T-cell (primary cell): ENCODE measurements at places on chromosomes 5 and 9. TPM values are rescaled to one million over a fixed set of nuclear protein-coding genes. Genes with fewer than 3 reads are reported as not detected.

Gene PLK2
- 32.1 TPM for total RNA-seq

Gene C9orf153
- total RNA-seq: not detected

Gene CFAP157
- total RNA-seq: not detected

Gene ADAMTS6
- 2.0 TPM for total RNA-seq

Gene SPINK1
- total RNA-seq: not detected

Gene MYMK
- not detected for total RNA-seq

Gene EIF4E1B
- total RNA-seq: not detected

Gene NUTM2G
- total RNA-seq: not detected

Gene LMX1B
- not detected for total RNA-seq

Gene MRRF
- 34.1 TPM for total RNA-seq

GRCh38 chr9:99925541-99925940, 19.1 kb downstream of the STX17 start:
- DNase-seq: no peak

DNA sequence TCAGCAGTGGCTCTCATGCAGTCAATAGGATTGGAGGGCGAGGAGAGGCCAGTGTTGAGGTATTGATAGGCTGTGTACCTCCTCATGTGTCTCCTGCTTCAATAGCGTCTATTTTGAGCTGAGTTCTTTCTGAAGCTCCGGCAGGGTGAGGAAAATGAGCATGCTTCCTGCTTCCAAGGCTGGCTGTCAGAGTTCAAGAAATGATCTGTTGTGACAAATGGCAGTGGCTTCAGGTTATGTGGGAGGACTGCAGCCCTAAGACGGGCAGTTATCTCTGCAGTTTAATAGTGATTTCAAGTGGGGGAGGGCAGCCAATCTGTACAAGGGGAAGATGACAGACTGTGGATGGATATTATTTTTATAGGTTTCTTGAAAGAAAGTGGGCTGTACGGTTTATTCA, 54.0 kb upstream of the CXCL14 start:
- DNase-seq: no peak

DNA sequence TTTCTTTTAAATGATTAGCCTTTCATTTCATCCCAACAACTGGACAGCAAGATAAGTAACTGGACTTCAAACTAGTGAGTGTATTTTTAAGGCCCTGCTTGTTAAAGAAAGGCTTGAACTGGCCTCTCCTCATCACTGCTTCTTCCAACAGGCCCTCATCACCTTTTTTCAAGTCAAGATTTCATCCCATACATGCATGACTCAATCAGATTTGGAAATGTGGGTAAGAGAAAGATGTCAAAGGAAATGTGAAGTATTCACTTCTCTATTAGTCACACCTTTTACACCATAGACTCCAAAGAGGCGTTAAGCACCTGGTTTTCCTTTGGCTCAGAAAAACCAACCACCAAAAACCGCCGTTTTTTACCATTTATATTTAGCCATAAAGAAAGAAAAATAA, 4.9 kb downstream of the NR4A3 start:
- DNase-seq: no peak

- no peak for DNase-seq
Observed at GRCh38 chr5:108415726-108416125, 33.8 kb upstream of the FBXL17 start.

DNA sequence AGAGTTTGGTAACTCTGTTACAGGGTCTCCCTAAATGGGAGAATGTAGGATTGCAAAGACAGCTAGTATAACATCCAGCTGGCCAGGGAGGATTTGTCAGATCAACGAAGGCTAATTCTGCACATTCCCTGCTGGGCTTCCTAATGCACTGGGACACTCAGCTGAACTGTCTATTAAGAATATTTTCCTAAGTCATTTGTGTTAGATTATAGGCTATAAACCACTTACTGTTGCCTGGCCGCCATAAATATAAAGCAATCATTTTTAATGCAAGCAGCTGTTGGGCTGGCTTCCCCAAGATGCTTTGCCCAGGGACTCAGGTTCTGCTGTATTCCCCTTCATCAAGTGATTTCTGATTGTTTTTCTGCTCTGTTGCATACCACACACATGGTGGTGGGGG, 35.3 kb upstream of the SLIT3 start:
- no peak for DNase-seq

- DNase-seq: no peak
Observed at GRCh38 chr5:150065346-150065745, 21.0 kb downstream of the CSF1R start.

GRCh38 chr5:177393206-177393765, 7.2 kb downstream of the PFN3 start:
- DNase-seq: no peak

- DNase-seq: no peak
Observed at GRCh38 chr5:16690243-16690852, 73.6 kb upstream of the RETREG1 start.

DNA sequence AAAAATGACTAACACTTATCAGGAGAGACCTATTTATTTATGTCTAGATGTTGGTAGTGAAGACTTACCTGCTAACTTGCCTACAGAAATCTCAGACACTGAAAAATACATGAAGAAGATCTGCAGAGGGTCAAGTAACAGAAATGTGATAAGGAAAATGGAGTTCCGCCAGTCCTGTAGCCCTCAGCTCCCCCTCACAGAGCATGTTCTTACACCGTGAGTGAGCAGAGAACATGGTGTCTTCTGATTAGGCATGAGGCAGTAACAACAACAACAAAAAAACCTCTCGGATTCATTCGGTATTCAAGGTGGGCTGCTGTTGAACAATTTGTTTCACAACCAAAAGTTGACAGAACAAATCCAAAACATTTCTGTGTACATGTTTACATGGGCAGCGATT, 162.0 kb upstream of the SNX2 start:
- DNase-seq: no peak

GRCh38 chr5:74595143-74595925, 45.2 kb downstream of the ENC1 start:
- no peak for DNase-seq

DNA sequence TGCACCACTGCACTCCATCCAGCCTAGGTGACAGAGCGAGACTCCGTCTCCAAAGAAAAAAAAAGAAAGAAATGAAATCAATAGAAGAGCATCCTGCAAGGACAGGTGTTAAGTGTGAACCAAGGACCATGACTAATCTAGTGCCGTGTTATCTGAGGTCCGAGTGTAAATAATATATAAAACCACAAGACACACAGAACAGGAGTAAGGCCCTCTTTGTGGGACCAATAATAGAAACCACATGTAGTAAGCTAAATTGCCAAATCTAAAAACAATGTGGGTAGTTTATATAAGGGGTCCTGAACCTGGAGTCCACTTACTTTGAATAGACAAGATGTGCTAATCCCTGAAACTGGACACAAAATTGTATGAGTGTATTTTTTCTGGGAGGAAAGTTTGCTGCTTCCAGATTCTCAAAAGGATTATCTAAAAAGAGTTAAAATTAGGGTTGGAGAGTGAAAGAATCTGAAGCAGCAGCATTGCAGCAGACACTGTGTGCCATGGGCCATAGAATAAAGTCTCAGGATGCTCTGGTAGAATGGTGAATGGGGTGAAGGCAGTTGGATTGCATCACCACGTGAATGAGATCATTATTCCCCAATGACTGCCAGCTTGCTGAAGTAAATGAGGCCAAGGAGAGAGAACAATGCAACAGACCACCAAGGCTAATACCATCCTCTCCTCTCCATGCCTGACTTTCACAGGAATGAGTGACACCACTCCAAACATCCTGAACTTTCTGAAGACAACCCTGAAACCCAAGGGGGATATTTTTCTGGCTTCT, 222.7 kb downstream of the DCP2 start:
- DNase-seq: no peak

DNA sequence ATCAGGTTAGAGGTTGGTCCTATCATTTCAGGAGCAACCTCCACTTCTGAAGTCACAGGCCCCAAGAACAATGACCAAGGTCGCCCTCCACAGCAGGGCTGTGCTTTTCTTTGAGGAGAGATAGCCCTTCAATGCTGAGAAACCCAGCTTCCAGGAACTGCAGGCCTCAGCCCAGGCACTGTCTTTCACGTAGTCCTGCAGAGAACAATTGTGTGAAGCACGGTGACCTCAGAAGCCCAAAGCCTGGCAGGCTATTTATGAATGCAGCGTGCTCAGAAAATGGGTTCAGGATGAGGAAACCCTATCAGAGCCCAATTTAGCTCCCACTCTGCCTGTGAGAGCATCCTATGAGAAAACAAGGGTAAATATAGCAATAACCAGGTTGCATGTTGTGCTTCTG, 388.3 kb downstream of the PLK2 start:
- no peak for DNase-seq

DNA sequence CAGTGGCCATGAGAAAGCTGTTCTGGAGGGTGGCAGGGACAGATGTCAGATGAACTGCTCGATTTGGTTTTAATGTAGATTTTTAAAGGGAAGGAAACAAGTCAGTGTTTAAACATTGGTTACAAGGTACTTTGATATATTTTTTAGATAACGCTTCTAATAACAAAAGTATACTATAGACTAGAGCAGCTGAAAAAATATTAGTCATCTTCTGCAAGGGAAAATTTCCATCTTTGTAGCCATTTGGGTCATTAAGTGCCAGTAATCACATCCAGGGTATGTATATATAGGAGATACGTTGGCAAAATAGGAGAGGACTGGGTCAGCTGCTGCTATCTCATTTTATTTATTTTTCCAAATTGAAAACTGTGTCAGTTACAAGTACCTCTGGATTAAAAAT, 69.0 kb downstream of the SV2C start:
- DNase-seq: no peak

- DNase-seq: no peak
Observed at GRCh38 chr5:136615251-136616119, 250.1 kb upstream of the TRPC7 start.

GRCh38 chr5:122639033-122639432, 135.8 kb upstream of the SNX2 start:
- DNase-seq: no peak

DNA sequence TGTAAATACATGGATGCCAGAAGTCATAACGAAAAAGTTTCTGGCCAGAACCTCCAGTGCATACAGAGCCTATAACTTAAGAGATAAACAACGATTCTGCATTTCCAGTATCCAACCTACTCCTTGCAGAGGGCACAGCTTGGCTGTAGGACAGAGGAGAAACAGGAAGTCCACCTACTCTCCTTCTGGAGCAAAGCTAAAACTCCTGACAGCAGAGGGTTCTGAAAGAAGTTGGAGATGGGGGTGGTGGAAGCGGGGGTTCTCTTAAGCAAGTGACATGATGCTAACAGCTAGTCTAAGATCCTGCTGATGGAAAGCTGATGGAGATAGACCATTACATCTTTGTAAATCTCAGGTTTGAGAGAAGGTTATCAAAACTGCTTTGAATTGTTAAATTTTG, 35.5 kb upstream of the CTNNAL1 start:
- DNase-seq: no peak

- no peak for DNase-seq
Observed at GRCh38 chr5:123949807-123950340, 437.9 kb downstream of the CSNK1G3 start.

DNA sequence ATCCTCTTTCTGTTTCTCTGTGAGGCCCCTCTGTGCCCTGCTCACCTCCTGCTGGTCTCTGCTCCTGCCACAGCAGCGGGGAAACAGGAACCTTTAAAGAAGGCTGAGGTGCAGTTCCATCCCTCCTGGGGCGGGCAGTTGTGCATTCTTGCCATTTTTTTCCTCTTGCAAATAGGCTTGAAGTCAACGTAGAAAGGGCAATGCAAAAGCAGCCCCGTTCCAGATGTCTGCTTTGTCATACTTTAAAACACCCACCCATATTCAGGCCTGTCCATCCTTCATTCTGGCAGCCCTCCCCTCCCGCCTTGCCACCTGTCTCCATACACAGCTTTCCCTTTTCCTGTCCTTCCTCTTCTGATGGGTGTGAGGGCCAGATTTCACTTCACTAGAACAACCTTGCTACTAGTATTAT, 65.4 kb upstream of the KLF9 start:
- DNase-seq: no peak

DNA sequence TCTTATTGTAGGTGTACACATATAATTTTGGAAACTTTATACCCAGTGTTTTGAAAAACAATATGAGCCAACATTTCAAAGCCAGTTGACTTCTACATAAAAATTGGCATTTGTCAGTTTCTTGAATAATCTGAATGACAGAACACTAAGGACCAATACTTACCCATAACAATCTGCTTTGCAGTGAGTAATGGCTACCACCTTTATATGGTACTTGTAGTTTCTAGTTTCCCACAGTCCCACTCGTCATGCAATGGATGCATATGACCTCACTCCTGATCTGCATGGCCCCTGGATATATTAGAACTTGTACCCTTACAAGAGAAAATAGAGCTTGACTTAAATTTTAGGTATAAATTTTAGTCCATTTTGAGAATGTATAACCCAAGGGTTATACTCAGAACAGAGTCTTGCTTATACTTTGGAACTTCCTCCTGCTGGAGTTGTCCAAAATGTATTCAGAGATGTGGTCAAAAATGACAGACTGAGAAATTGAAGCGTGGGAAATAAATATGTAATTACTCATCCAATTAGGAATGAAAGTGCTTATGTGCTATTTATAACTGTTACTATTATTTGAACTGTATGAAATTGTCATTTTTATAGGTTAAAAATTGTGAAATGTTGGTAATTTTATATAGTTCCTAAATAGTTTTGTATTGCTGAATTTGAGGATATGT, 19.5 kb downstream of the XRCC4 start:
- DNase-seq: no peak

DNA sequence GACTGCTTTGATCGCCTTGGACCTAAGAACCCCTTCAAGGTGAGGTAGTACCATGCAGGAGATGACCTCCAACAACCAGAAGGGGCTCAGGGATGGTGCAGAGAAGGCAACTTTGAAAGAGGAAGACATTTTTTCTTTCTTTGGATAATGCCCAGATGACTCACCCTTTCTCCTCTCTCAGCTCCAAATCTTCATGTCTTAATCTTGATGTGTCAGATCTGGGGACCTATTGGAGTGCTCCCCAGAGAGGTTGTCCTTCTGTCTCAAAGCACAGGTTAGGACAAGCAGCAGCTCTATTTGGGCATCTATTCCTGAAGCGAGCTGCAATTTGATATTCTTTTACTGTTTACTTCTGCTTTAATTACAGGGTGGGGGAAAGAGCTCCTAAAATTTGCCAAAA, 229.9 kb upstream of the MAP3K1 start:
- no peak for DNase-seq

- peak; percentile 31 for DNase-seq
Observed at GRCh38 chr9:35035851-35036701, 36.3 kb downstream of the VCP start.

GRCh38 chr5:173719731-173720082, 103.3 kb upstream of the BOD1 start:
- no peak for DNase-seq

DNA sequence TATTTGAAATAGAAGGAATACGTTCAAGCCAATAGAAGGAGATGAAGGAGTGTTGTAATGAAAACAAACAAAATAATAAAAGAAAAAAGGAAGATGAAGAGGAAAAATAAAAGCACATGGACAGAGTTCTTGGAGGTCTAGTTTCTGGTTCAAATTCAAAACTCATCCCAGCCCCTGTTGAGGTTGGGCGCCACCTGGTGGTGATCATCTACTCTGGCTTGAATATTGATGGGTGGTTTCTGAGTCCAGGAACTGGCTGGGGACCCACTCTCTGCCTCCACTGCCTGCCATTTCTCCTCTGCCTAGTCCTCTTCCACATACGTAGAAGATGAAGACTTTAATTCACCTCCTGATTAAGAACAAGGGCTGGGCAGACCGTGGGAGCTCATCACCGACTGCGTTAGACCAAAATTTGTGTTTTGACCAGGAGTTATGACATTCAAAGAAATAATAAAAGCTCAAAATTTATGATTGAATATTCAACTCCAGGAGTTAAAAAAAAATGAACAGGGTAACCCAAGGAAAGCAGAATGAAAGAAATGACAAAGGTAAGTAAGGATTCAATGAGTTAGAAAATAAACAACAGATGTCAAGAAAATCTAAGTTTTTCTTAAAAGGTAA, 99.0 kb upstream of the SLC1A3 start:
- DNase-seq: peak; percentile 65

- no peak for DNase-seq
Observed at GRCh38 chr5:134545070-134545868, 19.8 kb downstream of the JADE2 start.
